Activated naive CD8-positive, alpha-beta T cell treated with anti-CD3 and anti-CD28 coated beads, Interleukin-2, amount 50 U/mL, for 16 hours (primary cell): ENCODE measurements at places on chromosomes 13 and 19.
A peak's percentile ranks its signal among the peaks of the same experiment; 100 is the strongest.

- peak; percentile 50 for DNase-seq
These were observed 13.7 kb downstream of the PVR start for GRCh38 chr19:44657211-44657921.

DNA sequence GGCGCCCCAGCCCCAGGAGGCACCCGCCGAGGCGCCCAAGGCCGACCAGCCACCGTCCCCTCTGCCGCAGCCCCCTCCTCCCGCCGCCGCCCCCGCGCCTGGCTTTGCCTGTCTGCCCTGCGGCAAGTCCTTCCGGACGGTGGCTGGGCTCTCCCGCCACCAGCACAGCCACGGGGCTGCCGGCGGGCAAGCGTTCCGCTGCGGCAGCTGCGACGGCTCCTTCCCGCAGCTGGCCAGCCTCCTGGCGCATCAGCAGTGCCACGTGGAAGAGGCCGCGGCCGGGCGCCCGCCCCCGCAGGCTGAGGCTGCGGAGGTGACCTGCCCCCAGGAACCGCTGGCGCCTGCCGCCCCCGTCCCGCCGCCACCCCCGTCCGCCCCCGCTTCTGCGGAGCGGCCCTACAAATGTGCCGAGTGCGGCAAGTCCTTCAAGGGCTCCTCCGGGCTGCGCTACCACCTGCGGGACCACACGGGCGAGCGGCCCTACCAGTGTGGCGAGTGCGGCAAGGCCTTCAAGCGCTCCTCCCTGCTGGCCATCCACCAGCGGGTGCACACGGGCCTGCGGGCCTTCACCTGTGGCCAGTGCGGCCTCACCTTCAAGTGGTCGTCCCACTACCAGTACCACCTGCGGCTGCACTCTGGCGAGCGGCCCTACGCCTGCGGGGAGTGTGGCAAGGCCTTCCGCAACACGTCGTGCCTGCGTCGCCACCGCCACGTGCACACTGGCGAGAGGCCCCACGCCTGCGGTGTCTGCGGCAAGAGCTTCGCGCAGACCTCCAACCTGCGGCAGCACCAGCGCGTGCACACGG is 2.6 kb upstream of the NAT14 start:
- DNase-seq, result no peak

- DNase-seq, result no peak
These were observed 182.2 kb downstream of the LMO7 start for GRCh38 chr13:75818179-75818967.

- DNase-seq, result no peak
These were observed 991.2 kb downstream of the UQCRFS1 start for GRCh38 chr19:28221736-28222135.

DNA sequence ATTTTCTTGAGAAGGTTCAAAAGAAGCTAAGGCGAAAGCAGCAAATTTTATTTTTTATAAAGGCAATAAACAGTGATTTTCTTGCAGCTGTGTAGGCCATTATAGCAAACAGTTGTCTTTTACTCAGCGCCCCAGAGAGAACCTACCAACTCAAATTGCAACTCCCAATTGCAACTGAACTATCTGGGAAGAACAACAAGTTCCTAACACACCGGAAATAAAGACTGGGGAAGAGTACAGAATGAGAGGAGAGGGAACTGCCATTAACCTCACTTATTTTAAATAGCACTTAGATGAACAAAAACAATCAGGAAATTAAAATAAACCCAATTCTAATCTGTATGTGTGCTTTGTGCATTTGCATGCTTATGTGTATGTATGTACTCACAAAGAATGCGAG is 171.1 kb downstream of the KCTD12 start:
- no peak for DNase-seq

- no peak for DNase-seq
These were observed 6.6 kb downstream of the SSBP4 start for GRCh38 chr19:18425515-18426415.

DNA sequence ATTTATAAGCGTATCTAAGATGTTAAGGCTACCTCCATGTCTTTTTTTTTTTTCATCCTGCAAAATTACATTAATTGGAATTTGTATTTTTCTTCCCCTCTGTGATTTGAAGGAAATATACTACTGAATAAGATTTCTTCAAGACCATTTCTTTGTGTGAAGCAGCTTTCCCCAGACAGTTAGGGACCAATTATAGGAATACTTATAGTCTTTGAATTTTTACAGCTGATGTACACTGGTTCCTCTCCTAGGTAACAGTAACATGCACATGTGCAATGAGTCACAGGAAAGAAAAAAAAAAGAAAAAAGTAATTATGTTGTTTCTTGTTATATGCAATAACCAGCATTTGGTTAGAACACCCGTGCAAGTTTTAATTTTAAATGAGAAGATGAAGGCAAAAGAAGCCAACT is 82.0 kb downstream of the PCDH9 start:
- DNase-seq, result no peak

DNA sequence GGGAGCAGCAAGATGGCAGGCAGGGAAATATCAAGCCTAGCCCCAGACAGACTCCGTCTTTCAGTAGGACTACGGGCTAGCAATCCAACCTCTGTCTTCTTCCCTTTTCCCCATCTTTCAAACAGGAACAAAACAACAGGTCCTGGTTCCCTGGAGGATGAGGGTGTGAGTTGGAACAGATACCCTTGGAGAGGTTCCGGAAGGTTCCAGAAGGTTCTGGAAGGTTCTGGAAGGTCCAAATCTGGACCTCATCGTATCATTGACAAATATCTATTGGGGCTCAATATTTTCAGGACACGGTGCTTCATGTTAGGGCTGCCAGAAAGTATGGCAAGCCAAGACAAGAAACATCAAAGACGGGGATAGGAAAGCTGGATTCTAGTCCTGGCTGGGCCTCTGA is 28.5 kb upstream of the FEM1A start:
- DNase-seq, result no peak

- DNase-seq, result no peak
These were observed 521.5 kb upstream of the HTR2A start for GRCh38 chr13:47418206-47418920.

DNA sequence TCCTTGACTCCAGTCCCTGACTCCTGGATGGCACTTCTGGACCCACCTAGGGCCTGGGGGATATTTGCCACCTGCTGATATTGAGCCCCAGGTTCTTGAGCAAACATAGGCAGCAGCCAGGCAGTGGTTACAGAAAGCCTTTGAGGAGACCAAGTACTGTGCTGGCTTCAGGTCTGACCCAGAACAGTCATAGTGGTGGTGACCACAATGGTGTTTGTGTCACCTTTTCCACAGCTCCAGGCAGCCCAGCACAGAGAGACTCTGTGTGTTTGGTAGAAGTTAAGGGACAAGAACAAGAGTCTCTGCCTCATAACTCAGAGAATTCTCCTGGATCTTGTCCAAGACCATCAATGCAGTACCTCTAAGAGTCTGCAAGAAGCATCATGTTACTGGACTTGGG is 14.6 kb upstream of the CLC start:
- DNase-seq, result no peak

DNA sequence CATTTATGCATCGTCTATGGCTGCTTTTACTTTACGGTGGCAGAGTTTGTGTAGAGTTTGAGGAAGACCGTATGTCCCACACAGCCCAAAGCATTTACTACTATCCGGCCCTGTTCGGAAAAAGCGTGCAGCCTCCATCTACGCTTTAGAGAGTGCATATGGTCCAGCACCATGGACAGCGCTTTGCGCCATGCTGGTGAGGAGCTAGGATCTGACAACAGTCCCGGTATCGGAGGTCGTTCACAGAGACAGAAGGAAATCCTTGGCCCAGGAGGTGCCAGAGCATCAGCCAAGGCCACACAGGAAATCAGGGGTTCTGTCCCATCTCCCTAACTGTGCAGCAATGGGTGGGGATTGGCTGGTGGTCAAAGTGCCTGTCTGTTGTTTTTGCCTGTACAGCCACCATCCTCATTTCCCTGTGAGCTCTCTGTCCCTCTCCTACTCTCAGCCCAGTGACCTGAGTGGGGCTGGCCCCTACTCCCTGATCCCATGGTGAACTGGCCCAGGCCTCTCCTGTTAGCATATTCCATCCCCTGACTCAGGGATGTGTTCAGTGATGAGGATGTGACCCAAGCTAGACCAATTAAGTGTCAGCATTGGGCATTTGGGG is 16.2 kb upstream of the PRODH2 start:
- DNase-seq, result no peak

- no peak for DNase-seq
These were observed 149.5 kb downstream of the DCT start for GRCh38 chr13:94329754-94330551.

DNA sequence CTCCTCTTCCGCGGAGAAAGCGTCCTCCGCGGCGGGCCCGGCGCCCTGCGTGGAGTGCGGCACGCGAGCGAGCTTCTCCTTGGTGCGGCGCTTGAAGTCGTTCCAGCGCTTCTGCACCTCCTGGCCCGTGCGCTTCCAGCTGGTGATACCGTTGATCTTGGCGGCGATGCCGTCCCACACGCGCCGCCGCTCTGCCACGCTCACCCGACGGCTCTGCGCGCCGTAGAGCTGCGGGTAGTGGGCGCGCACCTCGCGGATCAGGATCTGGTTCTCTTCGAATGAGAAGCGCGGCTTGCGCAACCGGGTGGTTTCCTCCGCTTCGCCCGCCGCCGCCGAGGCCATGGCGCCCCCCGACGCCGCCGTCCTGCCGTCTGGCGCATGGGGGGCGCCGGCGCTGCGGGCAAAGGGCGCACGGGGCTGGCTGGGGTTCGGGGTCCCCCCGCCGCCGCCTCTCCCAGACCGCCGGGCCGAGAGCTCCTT is 941 bp downstream of the MYPOP start:
- no peak for DNase-seq

DNA sequence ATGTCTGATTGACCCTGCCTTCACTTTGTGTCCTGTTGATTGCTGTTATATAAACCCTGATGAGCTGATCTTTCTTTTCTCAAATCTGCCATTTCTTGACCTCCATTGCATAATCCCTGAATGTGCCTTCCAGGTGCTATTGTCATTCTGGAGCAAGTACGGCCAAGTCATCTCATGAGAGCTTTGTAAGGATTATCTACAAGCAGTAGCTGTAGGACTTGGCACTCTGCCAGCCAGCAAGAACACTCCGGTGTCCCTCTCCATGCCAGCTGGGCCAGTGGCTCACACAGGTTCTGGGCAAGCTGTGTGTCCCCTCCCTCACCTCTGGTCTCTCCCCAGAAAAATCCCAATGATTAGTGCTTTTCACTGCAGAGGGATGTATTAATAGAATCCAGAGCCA is 348.1 kb downstream of the FOXO1 start:
- DNase-seq, result no peak

DNA sequence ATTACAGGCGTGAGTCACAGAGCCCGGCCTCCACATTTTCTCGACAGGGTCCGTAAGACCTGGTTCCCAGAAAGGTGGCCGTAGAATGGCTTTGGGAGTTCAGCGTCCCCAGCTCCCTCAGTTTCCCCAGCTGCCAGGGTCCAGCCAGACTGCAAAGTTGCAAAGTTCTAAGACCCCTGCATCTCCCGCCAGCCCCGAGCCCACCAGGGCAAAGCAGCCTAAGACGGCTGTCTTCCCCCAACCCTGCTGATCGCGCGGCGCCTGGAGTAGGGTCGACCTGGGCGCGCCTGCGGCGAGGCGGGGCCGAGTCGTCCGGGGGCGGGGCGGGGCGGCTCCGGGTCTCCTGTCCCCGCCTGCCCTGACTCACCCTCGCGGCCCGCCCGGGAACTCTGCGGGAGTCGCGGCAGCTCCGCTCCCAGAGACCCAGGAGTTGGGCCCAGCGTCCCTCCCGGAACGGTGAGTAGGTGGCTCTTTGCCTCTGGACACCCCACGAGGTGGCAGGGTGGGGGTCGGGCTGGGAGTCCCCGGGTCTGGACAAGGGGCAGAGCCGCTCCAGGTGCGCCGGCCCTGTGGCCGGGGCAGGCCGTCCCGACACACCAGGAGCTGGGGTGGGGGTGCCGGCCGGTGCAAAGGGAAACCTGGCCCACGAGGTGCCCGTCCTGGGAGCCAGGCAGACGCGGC is at the start of gene LRRC8E:
Gene LRRC8E (plus strand): TSS at position 366 of the 681 bp plus-strand sequence. CDS start 7,094 bp downstream, outside the sequence.
- DNase-seq, result no peak

DNA sequence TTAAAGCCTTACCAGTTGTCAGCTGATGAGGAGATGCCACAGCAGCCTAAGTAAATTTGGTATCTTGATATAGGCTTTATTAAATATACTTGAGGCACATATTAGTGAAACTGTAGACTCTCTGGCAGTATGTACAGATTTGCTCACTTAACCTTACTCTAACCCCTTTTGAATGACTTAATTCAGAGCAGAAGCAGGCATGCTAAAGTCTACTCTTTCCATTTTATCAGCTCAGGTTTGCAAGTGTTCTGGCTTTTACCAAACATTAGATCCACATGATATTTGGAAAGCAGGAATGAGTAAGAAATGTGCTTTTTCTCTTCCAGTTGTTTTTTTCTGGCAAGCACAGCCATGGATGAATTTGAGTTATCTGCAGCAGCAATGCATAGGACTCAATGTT is 541.0 kb upstream of the PCDH9 start:
- no peak for DNase-seq

DNA sequence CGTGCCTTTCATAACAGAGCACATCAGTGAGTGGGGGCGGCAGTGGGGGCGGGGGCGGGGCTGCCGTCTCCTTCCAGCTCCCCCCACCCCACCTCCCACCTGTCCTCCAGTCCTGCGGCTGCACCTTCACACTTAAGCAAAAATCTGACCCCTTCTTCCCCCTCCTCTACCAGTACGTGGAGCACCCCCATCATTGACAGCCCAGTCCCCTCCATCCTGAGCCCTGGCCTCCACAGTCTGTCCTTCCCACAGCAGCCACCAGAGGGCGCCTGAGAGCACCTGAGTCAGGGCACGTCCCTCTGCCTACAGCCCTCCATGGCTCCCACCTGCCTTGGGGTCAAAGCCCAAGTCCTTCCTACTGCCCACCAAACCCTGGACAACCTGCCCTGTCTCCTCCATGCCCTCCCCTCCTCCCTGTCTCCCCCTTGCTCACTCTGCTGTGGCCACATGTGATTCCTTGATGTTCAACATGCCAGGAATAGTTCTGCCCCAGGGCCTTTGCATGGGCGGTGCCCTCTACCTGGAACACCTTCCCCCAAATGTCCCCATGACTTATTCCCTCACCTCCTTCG is 4.0 kb downstream of the EBI3 start:
- peak; percentile 29 for DNase-seq

GRCh38 chr13:19863323-19864023 is at the start of gene ZMYM5:
Gene ZMYM5 (minus strand): TSS chr13:19863649. CDS start chr13:19852180, 11,469 bp downstream.
- DNase-seq, result peak; percentile 90

- DNase-seq, result no peak
These were observed 13.9 kb downstream of the NFIX start for GRCh38 chr19:13008926-13009787.

DNA sequence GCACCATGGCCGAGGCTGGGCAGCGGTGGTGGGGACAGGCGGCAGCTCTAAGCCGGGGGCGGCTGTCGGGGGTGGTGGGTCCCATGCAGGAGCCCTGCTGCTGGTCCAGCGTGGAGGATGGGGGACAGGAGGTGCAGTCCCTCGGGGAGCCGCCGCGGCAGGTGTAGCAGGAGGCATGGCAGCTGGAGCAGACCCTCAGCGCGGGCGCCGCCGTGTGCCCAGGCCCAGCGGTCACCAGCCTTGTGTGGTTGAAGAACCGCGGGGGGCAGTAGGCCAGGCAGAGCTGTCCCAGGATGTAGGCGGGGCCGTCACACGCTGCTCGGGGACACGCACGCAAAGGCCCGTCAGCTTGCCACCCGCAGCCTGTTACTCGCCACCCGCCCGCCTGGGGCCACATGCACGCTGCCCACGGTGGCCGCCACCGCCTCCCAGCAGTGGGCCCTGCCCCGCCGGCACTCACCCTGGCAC is 2.9 kb upstream of the C19orf25 start:
- DNase-seq, result no peak

GRCh38 chr13:101325423-101325822 is 90.9 kb downstream of the NALCN start:
- DNase-seq, result no peak

- DNase-seq, result peak; percentile 19
These were observed 4.3 kb upstream of the ACP5 start for GRCh38 chr19:11581740-11582139.

GRCh38 chr19:2469102-2469914 is 6.6 kb upstream of the GADD45B start:
- no peak for DNase-seq

- no peak for DNase-seq
These were observed 205.5 kb downstream of the USP12 start for GRCh38 chr13:26965952-26966700.
